ENCODE measurements at places on chromosomes 4 and X. TPM values are rescaled to one million over a fixed set of nuclear protein-coding genes. Genes with fewer than 3 reads are reported as not detected.
A peak's percentile ranks its signal among the peaks of the same experiment; 100 is the strongest.

SH3RF1 gene
- total RNA-seq, result 5.0 TPM

PHEX gene
- 0.12 TPM for total RNA-seq

ADGRL3 gene
- 0.07 TPM for total RNA-seq

FRMPD3 gene
- not detected for total RNA-seq

SMARCA1 gene
- total RNA-seq, result 95.1 TPM

NPNT gene
- total RNA-seq, result 0.07 TPM

RAB40A gene
- total RNA-seq, result 0.07 TPM

SPATA18 gene
- not detected for total RNA-seq

GRCh38 chr4:118296729-118297128, 56.1 kb downstream of the PRSS12 start:
- no peak for DNase-seq

DNA sequence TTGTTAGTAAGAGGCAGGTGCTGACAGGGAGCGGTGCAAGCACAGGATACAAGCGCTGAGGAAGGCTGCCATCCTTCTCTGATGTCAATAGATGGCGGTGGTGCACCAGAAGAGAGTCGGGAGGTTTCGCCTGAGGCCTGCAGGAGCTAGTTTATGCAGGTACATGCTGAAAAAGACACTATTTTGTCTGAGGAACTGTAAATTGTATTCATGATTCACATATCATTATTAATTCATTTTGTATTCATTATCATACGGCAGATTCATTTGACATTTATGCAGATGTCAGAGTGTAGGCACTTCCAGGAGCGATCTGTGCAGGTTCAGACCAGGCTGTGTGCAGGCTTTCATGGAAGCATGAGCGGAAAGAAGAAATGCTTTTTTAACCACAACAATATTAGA, 824.0 kb downstream of the STIM2 start:
- DNase-seq, result peak; percentile 48

- DNase-seq, result peak; percentile 28
These were observed 559.8 kb downstream of the TLL1 start for GRCh38 chr4:166432842-166433241.

DNA sequence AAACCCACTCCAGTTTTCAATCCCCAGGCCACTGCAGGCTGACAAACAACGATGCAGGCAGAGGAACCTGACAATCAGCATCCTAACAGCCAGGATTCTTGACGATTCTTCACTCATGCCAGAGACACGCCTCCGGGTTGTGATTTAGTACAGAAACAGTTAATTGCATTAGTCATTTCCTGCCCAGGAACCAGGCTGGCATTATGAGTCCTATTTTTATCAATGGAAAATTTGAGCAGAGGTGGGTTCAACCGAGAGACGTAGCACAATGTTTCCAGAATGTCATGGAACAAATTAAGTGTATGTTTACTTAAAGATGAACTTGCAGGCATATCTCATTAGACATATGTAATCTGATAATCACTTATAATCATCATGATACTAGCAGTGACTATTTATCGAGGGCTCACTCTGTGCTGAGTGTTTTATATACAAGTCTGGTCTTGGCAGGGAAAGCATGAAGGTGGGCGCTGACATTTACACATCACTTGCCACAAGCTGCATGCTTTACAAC, 159.7 kb downstream of the NSUN7 start:
- DNase-seq, result peak; percentile 96

DNA sequence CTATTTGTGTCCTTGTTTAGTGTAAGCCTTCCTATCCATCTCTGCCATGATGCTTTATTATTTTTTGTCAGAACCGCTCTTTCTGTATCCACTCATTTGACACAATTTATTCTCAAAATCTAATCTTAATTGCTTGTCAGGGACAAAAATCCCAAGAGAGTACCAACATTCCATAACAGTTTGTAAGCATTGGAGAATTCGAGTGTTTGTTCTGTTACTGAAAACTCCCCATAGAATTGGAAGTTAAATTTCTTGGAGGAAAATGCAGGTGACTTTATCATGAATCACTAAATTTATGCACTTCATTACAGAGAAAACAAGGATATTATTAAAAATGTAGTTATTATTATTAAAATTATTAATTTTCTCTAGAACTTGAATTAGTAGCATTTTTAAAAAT, 1986.1 kb downstream of the ARAP2 start:
- peak; percentile 18 for DNase-seq

- DNase-seq, result no peak
These were observed 54.0 kb upstream of the ZCCHC13 start for GRCh38 chrX:74249963-74250362.

DNA sequence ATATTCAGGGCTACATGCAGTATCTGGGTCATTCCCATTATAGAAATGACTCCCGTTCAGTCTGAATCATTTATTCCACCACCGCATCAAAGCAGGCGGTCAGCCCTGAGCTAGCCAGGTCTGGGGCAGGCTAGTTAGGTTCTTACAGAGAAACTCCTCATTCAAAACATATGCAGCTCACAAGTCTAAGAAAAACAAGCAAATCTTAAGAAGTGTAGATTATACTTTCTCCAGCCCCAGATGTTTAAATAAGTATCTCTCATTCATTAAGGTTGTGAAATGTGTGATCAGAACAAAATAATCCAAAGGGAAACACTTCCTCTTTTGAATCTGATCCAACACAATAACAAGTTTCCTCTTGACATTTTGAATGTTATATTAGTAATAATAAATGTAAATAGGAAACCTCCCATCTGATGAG, 441.9 kb downstream of the INPP4B start:
- peak; percentile 78 for DNase-seq

DNA sequence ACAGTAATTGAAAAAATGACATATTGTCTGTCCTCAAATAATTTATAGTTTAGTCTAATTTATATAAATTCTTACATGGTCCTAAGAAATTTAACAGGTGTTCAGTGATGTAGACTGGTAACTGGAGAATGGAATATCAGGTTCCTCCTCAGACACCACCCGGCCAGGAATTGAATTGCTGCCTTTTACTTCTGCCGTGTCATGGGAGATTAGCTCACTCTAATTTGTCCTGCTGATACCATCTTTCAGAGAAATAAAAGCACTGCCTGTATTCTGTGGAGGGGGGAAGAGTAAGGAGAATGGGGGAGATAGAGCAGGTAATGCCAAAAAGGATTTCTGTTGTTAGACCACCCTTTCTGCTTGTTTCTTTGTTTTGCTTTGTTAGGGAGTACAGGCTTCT, 125.2 kb upstream of the KLHL4 start:
- no peak for DNase-seq

DNA sequence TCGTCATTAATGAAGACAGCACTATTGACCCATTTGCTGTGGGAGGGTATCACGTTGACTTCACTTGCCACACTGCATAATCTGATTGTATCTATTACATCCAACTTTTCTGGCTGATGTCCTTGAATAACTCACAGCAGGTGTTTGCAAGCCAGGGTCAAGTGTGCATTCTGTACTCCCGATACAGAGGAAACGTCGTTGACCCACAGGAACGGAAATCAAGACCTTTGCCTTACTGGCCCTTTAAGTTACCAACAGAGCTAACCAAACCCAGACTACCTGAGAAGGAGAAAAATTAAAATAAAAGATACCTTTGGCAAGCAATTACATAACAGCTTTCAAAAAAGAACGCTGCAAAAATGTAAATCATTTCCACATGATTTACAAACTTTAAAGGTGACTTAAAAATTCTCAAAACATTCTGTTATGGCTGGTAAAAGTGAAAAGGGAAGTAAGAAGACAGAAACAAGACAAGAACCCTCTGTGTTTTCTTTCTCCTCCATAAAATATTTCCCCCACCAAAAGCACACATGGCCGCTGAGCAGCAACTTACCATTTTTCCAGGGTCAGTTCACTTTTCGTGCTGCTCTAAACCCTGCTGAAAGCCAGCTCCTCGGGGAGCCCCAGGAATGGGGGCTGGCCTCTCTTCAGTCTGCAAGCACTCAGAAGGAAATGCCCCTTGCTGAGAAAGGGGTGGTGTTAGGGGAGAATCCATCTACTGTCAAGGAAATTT, 6.5 kb upstream of the SHISA3 start:
- no peak for DNase-seq

- DNase-seq, result no peak
These were observed 41.3 kb upstream of the UGT2B4 start for GRCh38 chr4:69536980-69537379.

- DNase-seq, result peak; percentile 12
These were observed 274.9 kb upstream of the GK2 start for GRCh38 chr4:79682801-79683530.

DNA sequence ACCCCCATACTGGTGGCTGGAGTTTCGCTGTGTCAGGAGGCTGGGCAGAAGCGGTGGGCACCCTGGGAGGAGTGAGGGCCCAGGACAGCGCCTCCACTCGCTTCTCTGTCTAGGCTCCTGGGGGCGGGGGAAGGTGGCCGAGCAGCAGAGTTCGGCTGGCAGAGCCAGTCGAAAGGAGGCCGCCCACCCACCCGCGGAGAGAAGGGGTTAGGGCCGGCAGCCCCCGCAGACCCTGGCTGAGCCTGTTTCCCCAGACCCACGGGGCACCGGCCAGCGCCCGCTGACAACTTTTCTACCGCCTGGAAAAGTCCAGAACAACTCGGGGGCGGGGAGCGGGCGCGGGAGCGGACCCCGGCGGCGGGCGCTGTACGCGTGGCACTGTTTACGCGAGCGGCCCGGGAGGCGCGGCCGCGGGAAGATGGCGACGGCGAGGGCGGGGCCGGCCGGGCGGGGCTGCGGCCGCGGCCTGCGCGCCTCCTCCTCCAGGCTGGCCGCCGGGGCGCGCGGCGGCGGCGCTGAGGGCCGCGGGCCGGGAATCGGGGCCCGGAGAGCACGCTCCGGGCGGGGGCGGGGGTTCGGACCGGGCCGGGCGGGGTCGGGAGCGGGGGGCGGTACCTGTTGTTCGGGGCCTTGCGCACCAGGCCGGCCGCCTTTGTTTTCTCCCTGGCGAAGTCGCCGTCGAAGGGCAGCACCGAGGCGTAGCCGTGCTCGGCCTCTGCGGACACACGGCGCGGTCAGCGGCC, 628 bp downstream of the MXD4 start:
- DNase-seq, result peak; percentile 30

- DNase-seq, result no peak
These were observed 2.0 kb upstream of the ARX start for GRCh38 chrX:25017667-25018247.

- peak; percentile 23 for DNase-seq
These were observed 192.9 kb downstream of the ARHGAP10 start for GRCh38 chr4:147924604-147925412.

DNA sequence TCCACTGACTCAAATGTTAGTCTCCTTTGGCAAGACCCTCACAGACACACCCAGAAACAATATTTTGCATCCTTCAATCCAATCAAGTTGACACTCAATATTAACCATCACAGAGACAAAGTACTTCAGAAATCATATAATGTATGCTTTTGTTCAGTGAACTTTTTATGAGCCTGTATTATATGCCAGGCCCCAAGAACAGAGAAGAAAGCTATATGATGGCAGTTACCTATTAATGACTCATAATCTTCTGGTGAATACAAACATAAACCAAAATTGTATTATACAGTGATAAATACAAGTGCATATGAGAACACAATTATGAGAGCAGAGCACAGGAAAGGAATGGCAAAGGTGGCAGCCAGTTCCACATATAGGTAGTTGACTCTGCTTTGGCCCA, 852.0 kb upstream of the EPHA5 start:
- no peak for DNase-seq

DNA sequence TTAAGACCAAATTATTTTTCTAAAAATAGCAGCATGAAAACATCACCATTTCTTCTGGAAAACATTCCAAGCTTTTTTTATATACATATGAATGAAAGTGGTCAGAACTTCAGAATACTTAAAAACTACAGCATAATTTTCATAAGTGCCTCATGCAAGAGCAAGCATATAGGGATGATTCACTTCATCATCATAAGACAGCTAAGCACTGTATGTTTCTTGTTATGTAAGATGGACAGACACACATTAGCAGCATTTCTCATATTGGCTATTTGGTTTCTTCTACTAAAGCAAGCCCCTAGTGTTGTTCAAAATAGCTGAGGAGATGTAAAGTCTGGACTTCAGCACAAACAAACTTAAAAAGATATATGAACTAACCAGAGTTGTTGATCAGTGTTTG, 213.1 kb upstream of the NOCT start:
- no peak for DNase-seq

- no peak for DNase-seq
These were observed 11.6 kb downstream of the AMELX start for GRCh38 chrX:11304829-11305228.

- DNase-seq, result no peak
These were observed 10.7 kb downstream of the SEPTIN6 start for GRCh38 chrX:119682019-119682989.

GRCh38 chr4:158865520-158866177, 96.8 kb downstream of the FNIP2 start:
- DNase-seq, result no peak

GRCh38 chr4:88981556-88981955, 75.4 kb downstream of the FAM13A start:
- no peak for DNase-seq

DNA sequence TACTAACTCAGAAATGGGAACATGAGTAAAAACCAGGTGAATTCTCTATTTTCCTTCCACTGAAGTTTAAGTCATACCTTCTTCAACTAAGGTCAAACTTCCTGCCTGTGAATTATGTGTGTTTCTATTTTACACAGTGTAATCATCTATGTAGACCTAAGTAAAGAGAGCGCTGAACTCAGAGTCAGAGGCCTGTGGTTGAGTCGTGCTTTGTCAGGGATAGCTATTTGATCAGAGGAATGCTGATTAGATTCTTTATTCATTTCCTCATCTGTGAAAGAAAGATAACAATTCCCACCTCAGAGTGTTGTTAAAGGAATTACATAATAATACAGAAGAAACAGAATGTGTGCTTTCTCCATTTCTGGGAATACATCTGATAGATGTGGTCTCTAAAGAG, 654.1 kb downstream of the STIM2 start:
- no peak for DNase-seq

DNA sequence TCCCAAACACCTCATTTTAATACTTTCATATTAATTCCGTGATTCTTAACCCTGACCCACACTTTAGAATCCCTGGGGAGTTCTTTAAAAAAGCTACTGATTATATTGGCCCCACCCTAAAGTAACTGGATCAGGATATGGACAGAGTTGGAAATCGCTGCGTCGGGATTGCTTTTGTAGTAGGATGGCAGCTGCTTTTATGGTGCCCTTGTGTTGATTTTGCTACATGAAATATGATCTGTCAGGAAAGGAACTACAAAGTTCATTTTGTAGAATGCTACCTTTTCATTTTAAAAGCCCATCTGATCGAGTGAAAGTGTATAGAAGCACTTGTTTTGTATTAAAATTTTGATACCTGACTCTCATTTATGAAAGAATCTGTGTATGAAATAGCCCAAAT, 43.6 kb downstream of the TMEM131L start:
- DNase-seq, result no peak

DNA sequence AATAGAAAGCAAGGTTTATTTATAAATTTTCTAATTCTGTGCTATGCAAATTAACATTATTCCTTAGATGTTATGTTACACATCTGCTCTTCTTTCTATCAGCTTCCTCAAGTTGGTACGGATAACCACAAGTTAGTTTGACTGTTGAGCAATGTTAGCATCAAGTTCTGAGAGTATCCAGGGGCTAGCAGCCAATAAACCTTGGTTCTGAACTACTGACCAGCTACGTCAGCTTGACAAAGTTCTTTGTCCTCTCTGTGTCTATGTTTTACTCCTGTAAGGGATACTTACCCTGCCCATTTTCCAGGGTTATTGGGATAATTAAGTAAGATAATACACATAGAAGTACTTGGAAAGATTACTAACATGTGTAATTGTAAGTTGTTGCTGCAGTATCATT, 8.1 kb upstream of the TEX13A start:
- no peak for DNase-seq

GRCh38 chr4:143858456-143858855, 46.9 kb downstream of the GYPE start:
- peak; percentile 1 for DNase-seq

- DNase-seq, result no peak
These were observed 4.4 kb upstream of the ABLIM2 start for GRCh38 chr4:8163026-8163425.

Measured in M059J (cell line).